Caudate nucleus (tissue), 63 donors: ENCODE measurements at places on chromosomes 7 and 10.

DNA sequence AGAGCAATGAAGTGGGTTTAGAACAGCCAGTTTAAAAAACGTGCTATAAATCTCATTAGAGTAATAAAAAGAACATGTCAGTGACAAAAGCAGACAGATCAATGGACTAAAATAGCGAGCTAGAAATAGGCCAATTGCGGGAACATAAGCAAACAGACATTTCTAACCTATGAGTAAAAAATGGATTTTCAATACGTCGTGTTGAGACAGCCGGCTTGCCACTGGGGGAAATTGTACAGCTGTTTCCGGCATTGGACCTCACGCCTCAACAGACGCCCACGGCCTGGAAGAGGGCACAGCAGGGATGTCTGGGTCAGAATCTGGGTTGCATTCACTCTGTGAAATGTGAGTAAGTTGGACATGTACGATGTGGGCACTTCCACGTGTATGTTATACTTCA is 92.9 kb downstream of the SVOPL start:
- DNase-seq: no peak

DNA sequence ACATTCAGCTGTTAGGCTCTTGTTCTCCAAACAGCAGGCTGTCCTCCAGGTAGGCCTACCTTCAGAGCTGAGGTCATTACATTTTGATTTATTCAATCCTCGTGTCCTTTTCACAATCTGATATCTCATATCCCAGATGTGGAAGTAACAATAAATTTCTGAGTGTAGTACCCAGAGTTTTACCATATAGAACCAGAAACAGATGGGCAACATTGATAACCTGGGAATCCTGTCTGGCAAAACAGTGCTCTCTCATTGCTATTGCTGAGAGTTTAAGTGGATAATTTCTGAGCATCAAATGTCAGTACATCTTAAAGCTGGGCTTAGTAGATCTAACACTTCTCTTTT is 1007.8 kb downstream of the REEP3 start:
- no peak for DNase-seq

DNA sequence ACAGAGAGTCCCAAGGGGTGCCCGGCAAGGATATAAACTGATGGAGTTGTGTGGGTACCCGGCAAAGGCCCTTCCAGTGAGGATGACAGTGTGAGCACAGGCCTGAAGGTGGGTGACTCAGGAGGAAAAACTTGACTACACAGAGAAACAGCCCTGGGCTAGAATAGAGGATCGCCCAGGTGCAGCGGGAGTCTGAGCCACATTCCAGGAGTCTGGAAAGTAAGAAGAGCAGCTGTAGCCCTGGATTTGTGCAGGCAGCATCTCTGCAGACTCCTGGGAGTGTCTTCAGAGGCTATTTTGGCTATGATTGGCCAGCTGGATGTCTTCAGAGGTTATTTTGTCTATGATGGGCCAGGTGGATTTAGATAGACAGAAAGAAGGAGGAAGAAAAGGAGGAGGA is 367.6 kb upstream of the MKI67 start:
- DNase-seq: no peak

GRCh38 chr7:131629217-131629882 is 72.9 kb upstream of the PODXL start:
- DNase-seq: no peak

DNA sequence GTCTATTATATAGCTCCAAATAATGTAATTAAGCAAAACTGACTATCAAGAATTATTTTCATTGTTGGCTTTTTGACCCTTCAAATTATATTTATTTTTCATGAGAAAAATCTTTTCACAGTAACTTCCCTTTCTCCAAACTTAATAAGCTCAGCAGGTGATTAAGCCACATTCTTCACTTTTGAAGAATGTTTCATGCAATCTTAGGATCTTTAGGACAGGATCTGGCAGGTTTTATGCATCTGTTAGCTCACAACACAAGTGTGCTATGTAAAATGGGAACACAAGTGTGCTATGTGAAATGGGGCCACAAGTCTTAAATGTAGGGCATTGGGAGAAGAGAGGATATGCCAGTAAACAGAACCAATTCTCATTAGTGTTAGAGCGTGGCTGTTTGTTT is 26.3 kb downstream of the BCAP29 start:
- DNase-seq: no peak

DNA sequence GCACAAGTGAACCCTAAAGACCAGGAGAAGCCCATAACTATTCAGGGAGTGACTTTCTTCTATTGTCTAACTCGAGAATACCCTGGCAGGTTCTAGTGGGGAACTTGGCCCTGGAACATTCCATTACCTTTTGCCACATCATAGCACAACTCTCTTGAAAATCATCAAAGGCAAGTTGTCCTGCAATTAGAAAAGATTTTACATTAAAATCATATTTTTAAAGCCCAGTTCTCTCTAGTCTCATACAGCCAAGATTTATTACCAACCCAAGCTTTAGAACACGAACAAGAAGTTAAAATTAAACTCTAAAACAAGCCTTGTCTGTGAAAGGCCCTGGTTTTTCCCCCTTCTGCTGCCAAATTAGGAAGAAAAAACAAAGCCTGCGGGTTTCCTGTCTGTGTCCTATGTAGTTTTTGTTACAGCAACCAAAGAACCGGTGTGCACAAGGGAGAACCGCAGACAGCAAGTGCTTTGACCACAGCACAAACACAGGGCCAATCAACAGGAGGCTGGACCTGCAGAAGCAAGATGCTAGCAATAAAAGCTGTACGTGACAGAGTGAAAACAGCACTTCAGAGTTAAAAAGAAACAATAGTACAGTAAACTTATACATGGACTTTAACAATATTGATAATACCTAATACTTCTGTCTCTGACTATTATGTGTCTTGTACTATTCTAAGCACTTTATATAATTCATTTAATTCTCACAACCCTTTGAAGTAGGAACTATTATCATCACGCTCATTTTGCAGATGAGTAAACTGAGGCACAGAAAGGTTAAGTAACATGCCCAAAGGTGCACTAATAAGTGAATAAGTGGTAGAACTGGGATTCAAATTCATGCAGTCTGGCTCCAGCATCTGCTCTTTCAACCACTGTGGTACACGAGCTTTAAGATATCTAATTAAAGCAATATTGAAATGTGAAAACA is 65.8 kb downstream of the STK17A start:
- DNase-seq: no peak

GRCh38 chr10:16947069-16947468 is 129.8 kb upstream of the RSU1 start:
- DNase-seq: no peak

GRCh38 chr7:26723129-26723528 is 141.3 kb downstream of the SKAP2 start:
- no peak for DNase-seq

- DNase-seq: no peak
These were observed 103.0 kb upstream of the KLF6 start for GRCh38 chr10:3887885-3888476.

- no peak for DNase-seq
These were observed 7.7 kb downstream of the PLAC9 start for GRCh38 chr10:80140251-80140650.

- DNase-seq: no peak
These were observed 19.5 kb downstream of the ADCYAP1R1 start for GRCh38 chr7:31071645-31072029.

DNA sequence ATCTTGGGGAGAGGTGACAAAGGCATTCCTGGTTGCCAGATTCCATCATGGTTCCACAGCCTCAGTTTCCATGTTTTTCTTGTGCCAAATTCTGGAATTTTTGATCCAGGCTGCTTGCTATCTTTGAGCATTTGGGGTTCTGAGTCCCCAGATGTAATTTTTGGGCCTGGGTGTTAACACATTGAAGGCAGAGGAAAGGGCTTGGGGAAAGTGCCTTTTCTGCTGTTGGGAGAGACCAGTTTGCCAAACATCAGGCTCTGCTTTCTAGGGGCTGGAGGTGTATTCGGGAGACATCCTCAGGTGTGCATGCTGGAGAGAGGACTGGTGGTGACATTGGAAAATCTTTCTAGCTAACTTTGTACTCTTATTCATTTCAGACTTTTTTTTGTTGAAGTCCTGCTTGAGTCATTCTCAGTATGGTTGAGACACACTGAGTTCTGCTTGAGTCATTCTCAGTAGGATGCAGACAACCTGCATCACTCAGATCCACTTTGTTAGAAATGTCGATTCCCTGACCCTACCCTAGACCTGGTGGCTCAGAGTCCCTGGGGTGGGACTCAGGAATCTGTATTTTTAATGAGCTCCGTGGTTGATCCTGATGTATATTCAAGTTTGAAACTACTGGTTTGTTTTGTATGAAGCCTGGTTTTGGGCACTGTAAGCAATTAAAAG is 101.0 kb downstream of the LRMDA start:
- no peak for DNase-seq

GRCh38 chr7:416761-417624 is 102.7 kb downstream of the PDGFA start:
- no peak for DNase-seq

GRCh38 chr7:25940086-25940906 is 211.7 kb upstream of the NFE2L3 start:
- DNase-seq: no peak

DNA sequence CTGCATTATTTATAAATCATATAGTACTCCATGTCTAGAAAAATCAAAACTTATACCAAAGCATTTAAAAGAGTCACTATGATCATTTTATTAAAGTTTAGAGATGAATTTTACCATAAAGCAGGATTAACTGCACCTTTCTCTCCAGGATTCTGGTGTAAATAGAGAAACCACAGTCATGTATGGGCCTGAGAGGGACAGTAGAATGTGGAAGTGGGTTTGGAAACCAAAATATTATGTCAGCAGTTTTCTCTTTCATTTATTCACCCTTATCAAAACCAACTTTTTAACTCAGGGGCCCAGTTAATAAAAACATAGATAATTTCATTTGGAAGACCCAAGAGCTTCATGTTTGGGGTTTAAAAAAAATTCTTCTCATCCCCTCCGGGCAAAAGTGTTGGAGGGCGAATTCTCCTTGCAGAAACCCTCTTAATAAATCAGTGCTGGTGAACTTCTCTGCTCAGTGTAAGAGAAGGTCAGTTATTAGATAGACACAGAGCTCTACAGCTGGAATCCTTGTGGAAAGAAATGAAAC is 266.2 kb downstream of the CREB5 start:
- DNase-seq: no peak

GRCh38 chr10:76113952-76114351 is 682.5 kb downstream of the LRMDA start:
- no peak for DNase-seq

- no peak for DNase-seq
These were observed at the start of gene OLAH for GRCh38 chr10:15043674-15044073. OLAH (plus strand) TSS chr10:15043943; CDS start chr10:15047289, 3,346 bp downstream.

DNA sequence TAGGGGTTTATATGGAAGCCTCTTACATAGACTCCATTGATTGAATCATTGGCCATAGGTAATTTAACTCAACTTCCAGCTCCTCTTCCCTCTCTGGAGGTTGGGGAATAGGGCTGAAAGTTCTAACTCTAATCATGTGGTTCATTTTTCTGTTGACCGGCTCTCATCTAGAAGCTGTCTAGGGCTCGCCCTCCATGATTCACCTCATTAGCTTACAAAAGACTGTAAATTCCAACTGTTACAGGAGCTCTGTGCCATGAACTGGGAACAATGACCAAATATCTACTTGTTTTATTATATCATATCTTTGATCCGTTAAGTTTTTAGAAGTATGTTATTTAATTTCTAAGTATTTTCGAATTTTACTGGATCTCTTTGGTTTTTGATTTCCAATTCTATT is 263.0 kb downstream of the TCF7L2 start:
- DNase-seq: no peak

DNA sequence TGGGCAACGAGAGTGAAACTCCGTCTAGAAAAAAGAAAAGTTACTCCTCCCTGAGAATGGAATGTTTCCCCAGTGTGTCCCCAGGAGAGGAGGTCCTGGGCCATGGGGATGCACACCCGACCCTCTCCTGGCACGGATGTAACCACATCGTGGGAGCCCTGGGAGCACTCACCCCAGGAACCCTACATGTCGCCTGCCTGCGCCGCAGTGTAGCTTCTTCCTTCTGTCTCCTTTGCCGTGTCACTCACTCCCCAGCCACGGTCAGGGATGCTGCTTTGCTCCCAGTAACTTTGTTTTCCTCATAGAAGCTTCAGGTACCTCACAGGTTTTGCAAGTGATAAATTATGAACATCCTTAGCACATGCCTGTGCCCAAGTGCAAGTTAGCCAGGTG is 82.0 kb downstream of the EZH2 start:
- DNase-seq: no peak

DNA sequence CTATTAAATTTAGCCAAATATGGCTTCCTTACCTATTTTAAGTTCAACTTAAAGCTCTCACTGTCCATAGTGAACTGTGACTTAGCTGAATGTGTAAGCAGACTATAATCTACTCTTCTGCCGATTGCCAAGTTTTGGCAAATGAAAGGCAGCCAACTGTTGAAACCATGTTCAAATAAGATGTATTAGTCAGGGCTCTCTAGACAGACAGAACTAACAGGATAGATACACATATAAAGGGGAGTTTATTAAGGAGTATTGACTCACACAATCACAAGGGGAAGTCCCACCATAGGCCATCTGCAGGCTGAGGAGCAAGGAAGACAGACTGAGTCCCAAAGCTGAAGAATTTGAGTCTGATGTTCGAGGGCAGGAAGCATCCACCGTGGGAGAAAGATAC is 837.7 kb upstream of the AUTS2 start:
- DNase-seq: no peak

- DNase-seq: no peak
These were observed 90.2 kb downstream of the IPMK start for GRCh38 chr10:58177362-58177947.
